ENCODE measurements at places on chromosomes 4 and X. TPM values are rescaled to one million over a fixed set of nuclear protein-coding genes. Genes with fewer than 3 reads are reported as not detected.
A peak's percentile ranks its signal among the peaks of the same experiment; 100 is the strongest.

Gene NPNT
- polyA plus RNA-seq = 113 TPM

Gene RASGEF1B
- 12.1 TPM for polyA plus RNA-seq

Gene ZNF157
- 1.1 TPM for polyA plus RNA-seq

Gene INTS12
- polyA plus RNA-seq = 33.0 TPM

Gene GIMD1
- polyA plus RNA-seq = not detected

Gene RHOXF2B
- polyA plus RNA-seq = not detected

Gene NEIL3
- polyA plus RNA-seq = 15.3 TPM

Gene MAGEA1
- polyA plus RNA-seq = not detected

DNA sequence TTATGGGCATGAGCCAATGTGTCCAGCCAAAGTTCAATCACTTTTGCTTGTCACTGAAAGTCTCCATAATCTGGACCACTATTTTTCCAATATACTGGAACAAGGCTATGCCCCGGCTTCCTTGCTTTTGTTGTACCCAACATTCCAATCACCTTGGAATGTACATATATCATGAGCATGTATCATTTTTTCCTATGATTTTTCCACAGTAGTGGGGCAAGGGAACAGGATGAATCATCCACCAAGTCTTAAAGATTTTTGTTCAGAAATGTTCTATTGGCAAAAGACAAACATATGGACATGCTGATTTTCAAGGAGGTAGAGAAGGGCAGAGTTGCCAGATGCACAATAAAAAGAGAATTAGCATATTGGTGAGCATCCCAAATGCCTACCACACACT lies 548.1 kb upstream of the INTU start:
- no peak for DNase-seq

GRCh38 chrX:49166914-49167739 lies 4.6 kb downstream of the MAGIX start:
- DNase-seq = peak; percentile 27

GRCh38 chr4:174520660-174521059 lies 1.6 kb downstream of the HPGD start:
- DNase-seq = no peak

DNA sequence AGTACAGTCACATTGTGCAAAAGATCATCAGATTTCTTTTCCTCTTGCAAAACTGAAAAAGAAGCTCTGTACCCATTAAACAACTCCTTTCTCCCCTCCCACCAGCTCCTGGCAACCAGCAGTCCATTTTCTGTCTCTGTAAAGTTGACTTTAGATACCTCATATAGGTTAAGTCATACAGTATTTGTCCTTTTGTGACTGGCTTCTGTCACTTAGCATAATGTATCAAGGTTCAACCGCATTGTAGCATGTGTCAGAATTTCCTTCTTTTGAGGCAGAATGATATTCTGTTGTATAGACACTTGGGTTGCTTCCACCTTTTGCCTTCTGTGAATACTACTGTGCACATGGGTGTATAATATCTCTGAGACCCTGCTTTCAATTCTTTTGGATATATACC lies 121.8 kb downstream of the SH3KBP1 start:
- DNase-seq = no peak

Measured in right lung (tissue), 10 donors.